ENCODE measurements at places on chromosomes 3 and 15. TPM values are rescaled to one million over a fixed set of nuclear protein-coding genes. Genes with fewer than 3 reads are reported as not detected.

SERINC4 gene
- total RNA-seq = not detected

CCR3 gene
- not detected for total RNA-seq

C3orf20 gene
- not detected for total RNA-seq

ADGRG7 gene
- not detected for total RNA-seq

PRR20G gene
- not detected for total RNA-seq

SLC28A1 gene
- total RNA-seq = not detected

P3H2 gene
- total RNA-seq = 16.0 TPM

LAMB2 gene
- 255 TPM for total RNA-seq

CD200R1L gene
- not detected for total RNA-seq

HRG gene
- total RNA-seq = not detected

KLHL25 gene
- total RNA-seq = 5.6 TPM

TEX55 gene
- not detected for total RNA-seq

CLDN16 gene
- under 0.01 TPM for total RNA-seq

CCR5 gene
- total RNA-seq = not detected

MGLL gene
- 67.6 TPM for total RNA-seq

CRTAP gene
- 135 TPM for total RNA-seq

SLC12A8 gene
- 0.86 TPM for total RNA-seq

CCR2 gene
- not detected for total RNA-seq

ELP6 gene
- 33.6 TPM for total RNA-seq

CPNE9 gene
- not detected for total RNA-seq

GOLGA8A gene
- total RNA-seq = 11.1 TPM

CPN2 gene
- not detected for total RNA-seq

TP63 gene
- total RNA-seq = not detected

MITF gene
- 2.1 TPM for total RNA-seq
